Eye (tissue), 1 donor: ENCODE measurements at places on chromosomes 7 and 10.

GRCh38 chr7:107614425-107614824, 34.4 kb downstream of the BCAP29 start:
- no peak for DNase-seq

GRCh38 chr10:130869179-130869841, 442.2 kb downstream of the TCERG1L start:
- DNase-seq = no peak

DNA sequence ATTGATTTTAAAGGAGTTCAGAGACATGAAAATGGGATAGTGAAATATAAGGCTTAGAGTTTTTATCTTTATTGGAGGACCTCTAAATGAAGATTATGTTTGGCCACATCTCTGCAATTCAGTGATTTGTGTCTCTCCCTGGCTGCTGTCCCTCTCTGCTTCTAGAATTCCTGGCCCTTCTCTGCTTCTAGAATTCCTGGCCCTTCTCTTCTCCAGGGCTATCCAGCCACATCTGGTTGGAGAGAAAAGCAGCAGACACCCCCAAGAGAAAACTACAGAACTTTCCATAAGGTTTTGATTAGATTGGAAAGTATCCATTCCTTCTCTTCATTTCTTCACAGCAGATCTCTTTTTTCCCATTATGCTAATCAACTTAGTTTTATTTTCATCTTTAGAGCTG, 135.5 kb downstream of the NPY start:
- peak; percentile 25 for DNase-seq

DNA sequence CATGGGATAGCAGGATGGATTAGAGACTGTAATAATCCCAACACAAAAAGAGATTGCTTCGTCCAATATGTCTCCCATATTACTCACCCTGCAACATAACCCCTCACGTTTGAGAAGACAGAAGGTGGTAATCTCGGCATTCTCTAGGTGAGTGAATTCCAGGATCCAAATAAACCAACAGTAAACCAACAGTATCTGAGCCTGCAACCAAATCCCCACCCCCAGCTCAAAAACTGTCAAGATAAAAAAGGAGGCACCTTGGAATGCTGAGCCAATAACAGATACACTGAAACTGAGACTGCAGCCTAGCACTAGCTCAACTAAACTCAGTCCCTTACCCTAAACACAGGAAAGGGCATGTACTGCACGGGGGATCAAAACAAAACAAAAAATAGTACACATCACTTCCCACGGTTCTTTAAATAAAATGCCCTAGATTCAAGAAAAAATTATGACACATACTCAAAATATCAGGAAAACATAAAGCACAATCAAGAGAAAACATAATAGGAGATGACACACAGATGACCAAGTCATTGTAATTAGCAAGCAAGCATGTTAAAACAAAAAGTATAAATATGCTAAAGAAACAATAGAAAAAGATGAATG, 28.0 kb downstream of the IPMK start:
- DNase-seq = no peak

DNA sequence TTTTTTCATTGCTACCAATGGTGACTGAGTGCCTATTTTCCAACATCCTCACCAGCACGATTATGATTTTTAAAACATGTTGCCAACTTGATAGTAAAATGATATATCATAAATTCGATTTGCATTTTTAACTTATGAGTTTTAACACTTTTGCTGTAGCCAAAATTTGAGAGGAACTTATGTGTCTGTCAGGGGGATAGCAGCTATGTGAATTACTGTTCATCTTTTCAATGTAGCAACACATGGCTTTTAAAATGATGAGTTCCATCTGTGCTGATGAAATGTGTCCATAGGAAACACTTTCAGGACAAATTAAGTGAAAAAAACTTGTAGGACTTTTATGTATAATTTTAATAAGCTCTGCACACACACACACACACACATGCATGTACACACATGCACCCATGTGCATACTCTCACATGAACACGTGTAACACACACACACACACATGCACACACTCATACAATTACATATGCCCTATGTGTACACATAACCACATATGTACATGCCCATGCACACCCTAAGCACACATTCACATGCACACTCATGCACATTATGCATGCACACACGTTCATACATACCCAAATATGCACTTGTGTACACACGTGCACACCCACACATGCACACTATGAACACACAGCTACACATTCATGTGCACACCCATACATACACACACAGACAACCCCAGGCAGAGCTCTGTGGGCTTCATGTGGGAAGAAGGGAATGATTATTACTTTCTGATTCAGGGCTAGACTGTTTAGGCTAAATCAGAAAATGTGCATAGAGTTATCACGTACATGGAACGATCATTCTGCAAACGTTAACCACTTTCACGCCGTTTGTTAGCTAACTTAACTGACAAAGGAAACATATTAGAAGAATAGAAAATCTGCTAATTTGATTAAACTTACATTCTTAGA, 68.9 kb downstream of the C10orf143 start:
- no peak for DNase-seq

- peak; percentile 34 for DNase-seq
Observed at GRCh38 chr7:18835001-18835690, 282.3 kb downstream of the TWIST1 start.

- no peak for DNase-seq
Observed at GRCh38 chr7:56062382-56062781, 1.7 kb upstream of the SUMF2 start.

DNA sequence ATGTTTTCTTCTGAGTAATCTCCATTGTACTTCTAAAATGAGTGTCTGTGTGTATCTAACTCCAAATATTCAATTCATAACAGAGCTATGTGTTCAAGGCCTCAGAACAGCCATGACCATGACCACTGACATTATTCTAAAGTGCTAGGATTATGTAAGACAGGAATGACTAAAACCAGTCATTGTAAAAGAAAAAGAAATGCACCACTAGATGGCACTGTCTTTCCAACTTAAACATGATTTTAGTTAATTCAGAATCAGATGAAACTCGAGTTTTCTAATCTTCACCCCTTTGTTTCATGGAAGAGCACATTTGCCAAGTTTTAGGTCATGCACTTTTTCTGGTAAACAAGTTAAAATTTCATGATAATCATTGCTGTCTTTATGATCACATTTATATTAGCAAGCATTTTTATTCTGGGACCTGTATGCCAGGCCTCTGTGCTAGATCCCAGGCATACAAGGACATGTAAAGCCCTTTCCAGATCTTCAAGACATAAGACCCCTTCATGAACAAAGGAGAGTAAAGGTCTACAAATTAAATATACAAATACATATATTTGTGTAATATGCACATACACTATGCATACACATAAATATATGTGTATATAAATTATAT, 26.1 kb upstream of the RSU1 start:
- peak; percentile 89 for DNase-seq

- DNase-seq = no peak
Observed at GRCh38 chr10:133062085-133062484, 25.6 kb upstream of the ADGRA1 start.

DNA sequence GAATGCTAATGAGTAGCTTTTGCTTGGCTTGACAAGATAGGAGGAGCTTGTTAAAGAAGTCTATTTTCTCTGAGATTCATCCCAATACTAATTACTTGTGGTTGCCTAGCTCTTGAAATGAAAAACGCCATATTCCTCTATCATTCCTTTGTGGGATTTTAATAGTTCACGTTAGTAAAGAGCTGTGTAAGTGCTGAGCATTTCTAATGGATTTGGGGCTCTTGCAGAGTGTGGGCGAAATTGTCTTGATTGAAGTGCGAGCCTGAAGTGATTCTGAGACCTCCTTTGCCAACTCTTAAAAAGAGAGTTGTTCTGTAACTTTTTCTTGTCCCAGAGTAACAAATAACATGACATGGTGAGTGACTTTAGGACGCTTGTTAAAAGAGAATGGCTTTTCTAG, 45.2 kb downstream of the EXOC4 start:
- DNase-seq = no peak

- no peak for DNase-seq
Observed at GRCh38 chr7:31710171-31710570, 23.2 kb downstream of the PPP1R17 start.

- no peak for DNase-seq
Observed at GRCh38 chr7:70595370-70595754, 536.6 kb upstream of the GALNT17 start.

DNA sequence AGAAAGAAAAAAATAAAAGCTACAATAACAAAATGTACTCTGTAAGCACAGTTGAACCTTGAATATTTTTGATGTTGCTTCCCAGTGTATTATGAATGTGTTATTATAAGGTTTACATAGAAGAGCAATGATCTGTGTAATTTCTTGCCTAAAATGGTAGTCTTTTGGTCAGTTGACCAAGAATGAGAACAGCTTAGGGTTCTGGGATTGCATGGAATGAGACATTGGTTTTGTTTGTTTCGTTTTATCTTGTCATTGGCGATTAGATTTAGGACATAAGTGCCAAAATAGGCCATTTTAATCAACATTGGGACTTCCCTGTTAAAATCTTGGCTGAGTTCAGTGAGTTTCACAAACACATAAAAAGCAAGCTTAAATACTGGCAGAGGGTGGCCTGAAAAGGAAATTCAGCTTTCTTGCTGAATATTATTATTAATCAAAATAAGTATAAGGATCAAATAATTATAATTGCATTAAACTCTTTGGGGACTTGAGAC, 49.1 kb upstream of the GLCCI1 start:
- no peak for DNase-seq

GRCh38 chr7:46100521-46100920, 179.4 kb upstream of the IGFBP3 start:
- no peak for DNase-seq

DNA sequence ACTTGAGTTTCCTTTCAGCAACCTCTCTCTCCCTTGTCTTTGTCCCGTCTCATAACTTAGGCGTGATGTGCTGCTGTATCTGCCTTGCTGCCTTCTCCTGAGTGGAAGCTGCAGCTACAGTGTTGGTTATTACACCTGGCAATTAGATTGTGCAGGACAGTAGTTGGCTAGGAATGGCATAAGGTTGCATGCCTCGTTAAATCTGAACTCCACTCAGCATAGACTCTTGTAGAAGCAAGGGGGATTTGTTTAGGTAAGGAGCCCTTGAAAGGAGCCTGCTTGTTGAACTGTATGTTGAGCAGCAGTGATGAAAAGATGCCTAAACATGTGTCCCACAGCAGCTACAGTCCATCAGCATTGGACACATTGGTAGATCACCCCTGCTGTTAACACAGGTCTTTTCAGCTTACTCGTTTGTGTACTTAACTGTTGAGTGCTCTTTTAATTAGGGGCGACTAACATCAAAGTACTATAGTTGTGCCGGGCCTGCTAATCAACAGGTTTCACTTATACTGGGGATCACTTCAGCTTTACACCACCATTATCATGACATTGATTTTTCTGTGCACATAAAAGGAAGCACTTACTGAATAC, 225.0 kb downstream of the AUTS2 start:
- DNase-seq = no peak

GRCh38 chr7:148334441-148334956, 256.1 kb upstream of the C7orf33 start:
- no peak for DNase-seq

DNA sequence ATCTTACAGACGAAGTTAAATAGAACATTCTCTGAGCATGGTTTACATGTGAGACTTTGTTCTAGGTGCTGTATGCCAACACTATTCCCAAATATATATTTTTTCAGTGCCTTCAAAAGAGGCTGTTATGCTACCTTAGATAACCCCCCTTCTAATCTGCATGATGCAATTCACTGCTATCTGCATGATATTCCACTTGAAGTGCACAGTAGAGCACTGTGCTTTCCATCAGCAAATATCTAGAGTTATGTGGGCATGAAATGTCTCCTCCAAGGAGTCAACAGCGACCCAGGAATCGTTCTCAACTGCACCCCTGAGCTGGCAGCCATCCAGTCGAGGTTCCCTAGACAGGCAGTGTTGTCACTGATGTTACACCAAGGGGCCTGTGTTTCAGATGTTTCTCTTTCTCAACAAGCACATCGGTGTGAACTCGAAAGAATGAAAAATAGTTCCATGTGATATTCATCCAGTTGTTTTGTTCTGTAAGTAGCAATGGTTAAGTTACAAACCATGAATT, 88.3 kb downstream of the PDE1C start:
- no peak for DNase-seq

DNA sequence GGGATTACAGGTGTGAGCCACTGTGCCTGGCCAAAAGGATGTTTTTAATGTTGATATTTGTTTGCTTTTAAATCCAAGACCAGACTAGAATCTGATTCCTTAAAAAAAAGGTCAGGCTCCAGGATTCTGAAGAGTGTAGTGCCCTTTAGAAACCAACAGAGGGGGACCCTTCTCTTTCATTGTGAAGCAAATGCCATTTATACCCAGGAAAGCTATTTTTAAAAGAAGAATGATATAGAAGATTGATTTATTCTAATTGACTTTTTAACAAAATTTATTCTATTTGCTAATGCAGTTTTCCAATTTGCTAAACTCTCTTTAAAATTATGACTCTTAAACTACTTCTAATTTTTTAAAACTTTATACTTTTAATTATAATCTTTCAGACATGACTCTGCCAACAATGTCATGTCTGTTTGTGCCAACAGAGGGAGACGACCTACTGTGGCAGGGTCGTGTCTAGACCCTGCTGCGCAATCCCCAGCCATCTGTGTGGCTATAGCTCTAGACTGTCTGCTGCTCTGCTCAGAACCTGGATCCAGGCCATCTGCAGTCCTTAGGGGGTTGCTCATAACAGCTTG, 201.0 kb upstream of the IMMP2L start:
- DNase-seq = peak; percentile 73

DNA sequence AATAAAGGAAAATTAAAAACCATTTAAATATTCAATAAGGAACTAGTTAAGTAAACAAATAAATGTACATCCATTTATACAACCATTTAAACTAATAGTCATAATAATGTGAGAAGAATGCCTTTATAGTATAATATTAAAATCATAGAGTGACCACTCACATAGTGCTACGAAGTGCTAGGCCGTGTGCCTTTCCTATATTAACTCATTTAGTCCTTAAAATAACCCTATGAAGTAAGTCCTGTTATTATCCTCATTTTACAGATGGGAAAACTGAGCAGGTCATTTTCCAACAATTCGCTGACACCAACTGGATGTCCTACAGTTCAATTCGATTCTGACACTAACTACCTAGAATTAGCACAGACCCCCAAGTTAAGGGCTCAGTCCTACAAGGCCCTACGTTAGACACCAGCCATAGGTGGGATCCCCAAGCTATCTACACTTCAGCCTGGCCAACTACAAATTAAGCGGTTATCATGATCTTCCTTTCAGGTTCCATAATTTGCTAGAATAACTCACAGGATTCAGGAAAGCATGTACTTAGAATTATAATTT, 4.1 kb downstream of the STRIP2 start:
- DNase-seq = no peak

GRCh38 chr10:68600041-68600778, 40.1 kb downstream of the TET1 start:
- peak; percentile 97 for DNase-seq

- DNase-seq = no peak
Observed at GRCh38 chr10:90929179-90929578, 8.3 kb upstream of the ANKRD1 start.
